HFFc6 (cell line): ENCODE measurements at places on chromosomes 7 and 10. TPM values are rescaled to one million over a fixed set of nuclear protein-coding genes. Genes with fewer than 3 reads are reported as not detected.

WEE2 gene
- total RNA-seq = not detected in 3 replicates

SLC26A4 gene
- total RNA-seq = 0.13 to 0.18 TPM (median 0.18 TPM) in 3 replicates

PRTFDC1 gene
- 14.0 to 32.0 TPM (median 14.5 TPM) in 3 replicates for total RNA-seq

ECHS1 gene
- total RNA-seq = 116 to 134 TPM (median 120 TPM) in 3 replicates

GOLGA7B gene
- not detected in 3 replicates for total RNA-seq

RET gene
- 0.08 to 0.60 TPM (median 0.23 TPM) in 3 replicates for total RNA-seq

NEUROD6 gene
- total RNA-seq = not detected in 3 replicates

HOXA11 gene
- 34.4 to 40.0 TPM (median 35.6 TPM) in 3 replicates for total RNA-seq

ZNF503 gene
- 9.8 to 15.9 TPM (median 11.6 TPM) in 3 replicates for total RNA-seq

CHCHD3 gene
- total RNA-seq = 53.7 to 66.6 TPM (median 62.3 TPM) in 3 replicates

GNAT3 gene
- not detected in 3 replicates for total RNA-seq

LRRC4 gene
- 1.5 to 2.3 TPM (median 1.9 TPM) in 3 replicates for total RNA-seq

DRGX gene
- total RNA-seq = 0.10 to 0.28 TPM (median 0.24 TPM) in 3 replicates

LBX1 gene
- not detected in 3 replicates for total RNA-seq

DNTT gene
- total RNA-seq = not detected in 3 replicates

LIPF gene
- total RNA-seq = not detected in 3 replicates

FGFBP3 gene
- total RNA-seq = 0.41 to 0.51 TPM (median 0.50 TPM) in 3 replicates

AGAP5 gene
- 2.0 to 2.2 TPM (median 2.1 TPM) in 3 replicates for total RNA-seq

HEPACAM2 gene
- total RNA-seq = 0.15 TPM in 1 of 3 replicates, not detected in the others

FFAR4 gene
- not detected in 3 replicates for total RNA-seq

DMTF1 gene
- total RNA-seq = 26.2 and 31.6 TPM in 2 replicates

EPO gene
- total RNA-seq = not detected in 3 replicates

CH25H gene
- 0.11 to 0.16 TPM in 2 of 3 replicates, not detected in the other for total RNA-seq

C7orf57 gene
- total RNA-seq = 0.10 TPM in 1 of 3 replicates, not detected in the others

AEBP1 gene
- 76.2 to 85.4 TPM (median 81.8 TPM) in 3 replicates for total RNA-seq

GJD4 gene
- total RNA-seq = not detected in 3 replicates

PDE6C gene
- total RNA-seq = not detected in 3 replicates

LCOR gene
- 21.9 to 31.8 TPM (median 28.9 TPM) in 3 replicates for total RNA-seq

MBL2 gene
- not detected in 3 replicates for total RNA-seq

ASB4 gene
- total RNA-seq = not detected in 3 replicates

TMEM130 gene
- total RNA-seq = 6.7 to 12.6 TPM (median 11.3 TPM) in 3 replicates

PON1 gene
- not detected in 3 replicates for total RNA-seq

NXPH1 gene
- not detected in 3 replicates for total RNA-seq

CEP55 gene
- 21.5 and 45.9 TPM in 2 replicates for total RNA-seq

SHTN1 gene
- 2.8 to 5.7 TPM (median 4.1 TPM) in 3 replicates for total RNA-seq

CAMK1D gene
- total RNA-seq = 0.46 to 2.0 TPM (median 1.6 TPM) in 3 replicates

PRSS37 gene
- total RNA-seq = not detected in 2 replicates

ANKRD22 gene
- total RNA-seq = not detected in 3 replicates

NDUFB2 gene
- 184 to 256 TPM (median 225 TPM) in 3 replicates for total RNA-seq

PHYHIPL gene
- total RNA-seq = not detected in 3 replicates

IFIT1 gene
- 36.7 to 49.8 TPM (median 45.5 TPM) in 3 replicates for total RNA-seq

DGKI gene
- 1.4 to 1.9 TPM (median 1.5 TPM) in 3 replicates for total RNA-seq

RPA3 gene
- total RNA-seq = 33.4 to 50.2 TPM (median 40.9 TPM) in 3 replicates

PRKAR2B gene
- total RNA-seq = 3.5 and 9.0 TPM in 2 replicates

HOXA7 gene
- total RNA-seq = 7.2 to 10.0 TPM (median 7.4 TPM) in 3 replicates

PIK3CG gene
- total RNA-seq = not detected in 3 replicates

GPR15LG gene
- total RNA-seq = not detected in 3 replicates

EFCAB10 gene
- not detected in 3 replicates for total RNA-seq
